Aorta (tissue), 5 donors: ENCODE measurements at places on chromosomes 3 and 15. TPM values are rescaled to one million over a fixed set of nuclear protein-coding genes. Genes with fewer than 3 reads are reported as not detected.

Gene TM6SF1
- total RNA-seq: 7.9 TPM

Gene MELTF
- 6.0 TPM for total RNA-seq

- no peaks in the 10 kb centered on the region for H3K36me3 ChIP-seq
- H3K4me1 ChIP-seq: no peaks in the 10 kb centered on the region
- H3K27ac ChIP-seq: no peak overlapping the region
- DNase-seq: no peak
- no peak overlapping the region for H3K4me3 ChIP-seq
- no peaks in the 10 kb centered on the region for H3K27me3 ChIP-seq
Measured at GRCh38 chr3:122589297-122589696, 11.8 kb downstream of the PARP15 start.

- no peak overlapping the region for H3K27ac ChIP-seq
- peaks cover 5% of the 10 kb centered on the region for H3K4me1 ChIP-seq
- H3K27me3 ChIP-seq: no peaks in the 10 kb centered on the region
- no peak for DNase-seq
- H3K4me3 ChIP-seq: peak overlapping the region; percentile 68
Measured at GRCh38 chr3:183698756-183699155, 1.2 kb downstream of the YEATS2 start.

DNA sequence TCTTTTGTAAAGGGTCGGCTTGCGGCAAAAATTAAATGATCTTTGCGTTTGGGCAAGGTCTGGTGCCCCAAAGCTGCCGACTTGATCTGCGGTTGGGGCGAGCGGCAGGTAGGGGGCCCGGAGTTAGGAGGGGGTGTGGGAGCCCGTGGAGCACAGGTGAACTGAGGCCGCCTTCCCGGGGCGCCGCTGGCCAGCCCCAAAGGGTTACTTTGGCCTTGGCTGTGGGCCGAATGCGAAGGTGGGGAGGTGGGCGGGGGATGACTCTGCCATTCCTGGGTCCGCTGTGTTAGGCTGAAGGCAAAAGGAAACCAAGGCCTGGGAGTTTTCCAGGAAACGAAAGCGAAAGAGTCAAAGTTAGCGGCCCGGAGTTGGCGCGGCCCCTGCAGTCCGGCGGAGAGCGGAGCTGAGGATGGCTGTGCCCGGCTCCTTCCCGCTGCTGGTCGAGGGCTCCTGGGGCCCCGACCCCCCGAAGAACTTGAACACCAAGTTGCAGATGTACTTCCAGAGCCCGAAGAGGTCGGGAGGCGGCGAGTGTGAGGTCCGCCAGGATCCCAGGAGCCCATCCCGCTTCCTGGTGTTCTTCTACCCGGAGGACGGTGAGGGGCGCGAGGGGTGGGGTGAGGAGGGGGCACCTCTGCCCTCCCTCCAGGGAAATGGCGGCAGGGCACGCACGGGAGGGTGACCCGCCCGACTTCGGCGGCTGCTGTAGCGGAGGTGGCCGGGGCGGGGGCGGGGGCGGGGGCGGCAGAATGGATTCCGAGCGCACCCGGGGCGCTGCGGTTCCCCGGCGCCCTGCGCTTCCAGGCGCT is at the start of gene PARP14:
PARP14 (plus strand) TSS at position 365 of the 809 bp plus-strand sequence; CDS start at position 410, 45 bp downstream.
- H3K36me3 ChIP-seq: no peaks in the 10 kb centered on the region
- no peaks in the 10 kb centered on the region for H3K27me3 ChIP-seq
- peak within 1 kb of the TSS; percentile 78 for H3K27ac ChIP-seq
- peak within 1 kb of the TSS; percentile 100 for H3K4me3 ChIP-seq
- no peaks in the 10 kb centered on the region for H3K4me1 ChIP-seq

Gene U2SURP
- 102 TPM for total RNA-seq

DNA sequence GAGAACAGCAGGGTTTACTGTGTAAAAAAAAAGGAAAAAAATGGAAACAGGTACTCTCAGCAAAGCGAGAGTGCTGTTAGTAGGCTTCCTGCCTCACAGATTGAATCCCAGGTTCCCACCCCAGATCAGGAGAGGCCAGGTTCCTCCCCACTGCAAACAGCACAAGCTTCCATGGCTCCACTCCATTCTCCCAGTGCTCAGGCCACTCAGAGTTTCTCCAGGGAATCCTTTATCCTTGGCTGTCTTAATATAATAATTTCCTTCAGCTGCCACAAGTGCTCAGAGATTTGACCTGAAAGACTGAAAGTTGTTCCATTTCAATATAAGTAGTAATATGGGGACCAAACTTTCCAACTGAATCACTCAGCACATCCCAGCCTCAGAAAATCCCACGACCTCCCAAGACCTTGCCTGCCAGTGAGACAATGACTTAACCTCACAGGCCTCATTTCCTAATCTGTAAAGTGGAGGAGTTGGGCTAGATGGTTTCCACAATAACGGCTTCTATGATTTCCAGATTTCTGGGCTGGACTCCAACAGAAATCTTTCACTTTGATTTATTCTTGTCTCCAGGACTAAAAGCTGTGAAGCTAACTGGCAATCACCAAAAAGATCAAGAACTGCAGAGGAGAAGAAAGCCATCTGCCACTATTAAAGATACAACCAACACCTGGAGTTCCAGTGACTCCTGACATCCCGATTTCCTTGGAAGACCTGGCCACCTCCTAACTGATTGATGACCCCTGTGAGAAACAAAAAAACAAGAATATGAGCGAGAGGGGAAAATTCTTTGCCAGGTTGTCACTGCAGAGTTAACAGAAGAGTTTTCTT is 289.5 kb downstream of the NEK10 start:
- no peak for DNase-seq
- H3K36me3 ChIP-seq: no peaks in the 10 kb centered on the region
- H3K27me3 ChIP-seq: no peaks in the 10 kb centered on the region

DNA sequence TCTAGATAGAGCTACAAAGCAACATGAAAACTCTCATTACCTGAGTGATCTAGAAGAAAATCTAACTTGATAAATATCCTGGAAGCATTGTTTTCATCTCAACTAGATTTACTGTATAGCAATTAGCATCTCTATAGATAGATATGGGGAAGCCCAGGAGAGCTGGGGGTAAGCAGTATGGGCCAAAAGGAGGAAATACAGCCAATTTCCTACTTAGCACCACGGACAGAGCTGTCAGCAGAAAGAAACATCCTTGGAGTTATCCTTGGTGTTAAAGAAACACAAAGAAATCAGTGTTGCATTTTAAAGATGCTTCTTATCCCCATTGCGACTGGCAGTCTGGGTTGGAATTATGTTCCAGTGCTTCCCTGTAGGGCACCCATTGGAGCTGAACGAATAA is 126.2 kb downstream of the TIGIT start:
- H3K36me3 ChIP-seq: no peaks in the 10 kb centered on the region
- H3K4me1 ChIP-seq: peaks cover 3% of the 10 kb centered on the region
- no peaks in the 10 kb centered on the region for H3K27me3 ChIP-seq
- H3K4me3 ChIP-seq: no peak overlapping the region
